ENCODE measurements at places on chromosomes 1 and 21.

DNA sequence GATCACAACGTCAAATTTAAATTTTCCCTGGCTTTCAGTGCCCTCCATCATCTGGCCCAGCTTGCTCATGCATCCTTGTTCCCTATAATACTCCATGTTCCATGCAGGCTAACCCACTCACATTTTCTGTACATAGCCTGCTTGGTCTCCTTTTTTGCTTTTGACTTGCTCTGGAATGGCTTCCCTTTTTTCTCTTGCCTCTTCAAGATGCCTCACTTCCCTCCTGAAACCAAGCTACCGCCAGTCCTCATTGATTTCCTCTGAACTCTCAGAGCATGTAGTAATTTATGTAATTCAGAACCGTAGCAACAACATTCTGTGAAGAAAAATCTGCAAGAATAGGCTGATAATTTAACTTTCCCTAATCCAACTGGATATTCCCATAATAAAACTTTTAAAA, 10.3 kb downstream of the CAP1 start:
- no peak for DNase-seq

- no peak for DNase-seq
These were observed 23.0 kb downstream of the ARHGEF16 start for GRCh38 chr1:3477241-3477995.

DNA sequence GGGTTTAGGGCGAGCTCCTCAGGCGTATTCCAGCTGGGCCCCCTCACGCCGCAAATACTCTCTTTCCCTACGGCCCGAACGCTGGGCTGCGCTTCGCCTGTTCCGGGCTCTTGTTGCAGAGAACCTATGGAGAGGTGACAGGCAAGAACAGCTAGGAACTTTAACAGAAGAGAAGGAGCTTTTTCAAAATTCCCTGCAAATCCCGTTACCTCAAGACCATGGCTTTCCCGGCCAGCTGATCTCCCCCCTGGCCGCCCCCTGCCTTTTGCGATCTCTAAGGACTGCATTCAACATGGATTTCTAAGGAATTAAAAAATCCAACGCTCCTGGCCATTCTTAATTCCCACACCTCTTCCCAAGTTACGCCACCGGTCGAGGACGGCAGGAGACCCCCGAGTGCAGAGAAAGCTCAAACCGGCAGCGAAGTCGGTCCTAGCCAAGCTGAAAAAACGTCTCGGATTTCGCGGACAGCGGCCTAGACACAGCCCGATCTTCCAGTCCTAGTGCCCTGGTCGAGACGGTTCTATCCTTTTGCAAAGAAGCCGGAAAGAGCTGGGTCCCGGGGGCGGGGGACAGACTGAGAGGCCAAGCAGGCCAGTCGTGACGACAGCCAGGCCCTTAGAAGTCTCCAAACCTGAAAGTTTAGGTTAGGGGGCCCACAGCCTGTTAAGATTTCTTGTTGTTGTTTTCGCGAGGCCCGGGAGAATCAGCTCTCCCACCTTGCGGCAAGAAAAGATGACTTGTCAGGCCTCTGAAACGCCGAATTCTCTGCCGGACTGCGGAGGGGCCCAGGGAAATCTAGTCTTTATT, 1.1 kb upstream of the TBX15 start:
- no peak for DNase-seq

- no peak for DNase-seq
These were observed 71.0 kb downstream of the SH3GLB1 start for GRCh38 chr1:86775395-86775794.

DNA sequence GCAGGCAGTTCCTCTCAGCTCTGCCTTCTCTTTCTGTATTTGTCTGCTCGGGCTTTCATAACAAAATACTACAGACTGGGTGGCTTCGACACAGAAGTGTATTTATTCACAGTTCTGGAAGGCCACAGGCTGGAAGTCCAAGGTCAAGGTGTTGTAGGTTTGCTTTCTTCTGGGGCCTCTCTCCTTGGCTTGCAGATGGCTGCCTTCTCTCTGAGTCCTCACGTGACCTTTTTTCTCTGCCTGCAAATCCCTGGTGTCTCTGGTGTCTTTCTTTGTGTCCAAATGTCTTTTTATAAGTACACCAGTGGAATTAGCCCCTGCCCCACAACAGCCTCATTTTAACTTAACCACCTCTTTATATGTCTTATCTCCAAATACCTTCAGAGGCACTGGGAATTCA, 250.0 kb downstream of the TM2D1 start:
- no peak for DNase-seq

- DNase-seq, result no peak
These were observed 32.3 kb downstream of the KIRREL1 start for GRCh38 chr1:158025576-158026230.

GRCh38 chr1:2133879-2134215, 60.7 kb downstream of the FAAP20 start:
- DNase-seq, result no peak

- DNase-seq, result no peak
These were observed 28.9 kb downstream of the VANGL1 start for GRCh38 chr1:115670476-115671175.

DNA sequence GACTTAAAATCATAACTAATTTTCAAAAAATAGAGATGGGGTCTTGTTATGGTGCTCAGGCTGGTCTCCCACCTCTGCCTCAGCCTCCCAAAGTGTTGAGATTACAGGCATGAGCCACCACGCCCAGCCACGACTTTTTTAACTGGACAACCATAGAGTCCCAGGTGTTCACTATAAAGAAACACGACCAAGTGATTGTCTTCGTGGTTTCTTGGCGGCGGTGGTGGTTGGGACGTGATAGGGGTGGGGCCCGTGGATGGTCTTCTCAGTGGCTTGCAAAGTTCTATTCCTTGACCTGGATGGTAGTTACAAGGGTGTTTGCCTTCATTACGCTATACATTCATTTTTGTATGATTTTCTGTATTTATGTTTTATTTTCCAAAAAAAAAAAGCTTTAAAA, 34.6 kb upstream of the COX20 start:
- no peak for DNase-seq

DNA sequence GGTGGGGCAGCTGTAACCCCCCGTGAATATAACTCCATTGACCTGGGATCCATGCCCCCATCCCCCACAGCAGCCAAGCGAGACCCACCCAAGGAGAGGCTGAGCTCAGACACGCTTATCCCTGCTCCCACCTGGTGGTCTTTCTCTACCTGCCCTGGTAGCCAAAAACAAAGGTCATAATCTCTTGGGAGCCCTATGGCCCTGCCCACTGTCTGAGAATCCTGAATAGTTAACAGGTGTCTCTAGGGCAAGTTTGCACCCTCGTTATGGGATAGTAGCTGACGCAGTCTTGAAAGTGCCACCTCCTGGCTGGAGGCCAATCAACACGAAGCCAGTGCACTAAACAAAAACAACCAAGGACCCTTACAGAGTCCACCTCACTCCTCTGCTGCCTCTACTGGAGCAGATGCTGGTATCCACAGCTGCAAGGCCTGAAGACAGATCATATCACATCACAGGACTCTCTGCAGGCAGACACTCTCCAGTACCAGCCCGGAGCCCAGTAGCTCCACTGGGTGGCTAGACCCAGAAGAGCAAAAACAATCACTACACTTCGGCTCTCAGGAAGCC, 134.3 kb upstream of the C1orf174 start:
- DNase-seq, result no peak

- DNase-seq, result no peak
These were observed 598.2 kb downstream of the MATN1 start for GRCh38 chr1:30125021-30125820.

Data from CD4-positive, alpha-beta T cell treated with Interleukin-2 at 100 ng/mL for 4 hours (primary cell).